ENCODE measurements at places on chromosomes 3 and 15.

DNA sequence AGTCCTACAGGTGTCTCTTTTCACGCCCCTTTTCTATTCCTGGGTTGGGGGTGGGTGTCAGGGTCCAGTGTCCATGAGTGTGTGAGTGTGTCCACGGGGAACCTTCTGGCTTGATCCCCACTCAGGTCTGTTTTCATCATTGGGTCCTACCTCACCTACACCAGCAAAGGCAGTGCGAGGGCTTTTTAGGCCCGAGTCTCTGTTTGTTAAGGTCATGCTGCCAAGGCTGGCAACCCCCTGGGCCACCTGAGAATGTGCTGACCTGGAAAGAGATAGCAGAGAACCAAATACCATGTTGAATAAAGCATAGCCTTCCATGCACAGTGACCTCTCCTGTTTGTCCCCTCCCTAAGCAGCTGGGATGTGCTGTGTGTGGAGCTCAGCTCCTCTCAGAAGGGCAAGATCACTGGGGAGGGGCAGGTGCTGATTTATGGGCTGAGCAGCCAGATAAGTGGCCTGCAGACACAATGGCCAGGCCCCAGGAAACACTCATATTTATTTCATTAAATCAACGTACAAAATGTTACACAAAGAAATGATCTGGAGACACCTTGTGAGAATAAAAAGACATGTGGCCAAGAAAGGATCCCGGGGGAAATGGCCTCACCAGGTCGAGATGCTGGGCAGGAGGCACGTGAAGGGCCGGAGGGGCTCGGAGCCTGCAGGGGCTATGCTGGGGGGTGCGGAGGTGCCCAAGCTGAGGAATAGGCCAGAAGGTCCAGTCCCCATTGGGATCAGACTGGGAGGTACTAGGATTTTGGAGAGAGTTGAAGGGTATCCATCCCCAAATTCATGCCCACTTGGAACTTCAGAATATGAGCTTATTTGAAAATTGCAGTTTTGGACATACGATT, 36.1 kb downstream of the RAB6B start:
- DNase-seq = no peak

- DNase-seq = no peak
Measured at GRCh38 chr3:87973906-87974305, 84.9 kb downstream of the CGGBP1 start.

DNA sequence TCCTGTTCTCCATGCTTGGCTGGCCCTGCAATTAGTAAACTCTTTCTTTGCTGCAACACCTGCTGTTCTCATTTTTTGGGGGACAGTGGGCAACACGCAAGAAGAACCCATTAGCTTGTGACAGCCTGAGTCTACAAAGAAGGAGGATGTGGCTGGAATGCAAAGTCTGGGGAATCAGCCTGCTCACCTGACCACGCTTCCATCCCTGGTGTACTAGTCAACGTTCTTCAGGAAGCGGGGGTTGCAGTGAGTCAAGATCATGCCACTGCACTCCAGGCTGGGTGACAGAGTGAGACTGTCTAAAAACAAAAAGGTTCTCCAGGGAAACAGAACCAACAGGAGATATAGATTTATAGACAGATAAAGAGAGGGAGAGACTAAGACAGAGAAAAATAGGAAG, 27.7 kb upstream of the KBTBD12 start:
- peak; percentile 15 for DNase-seq

DNA sequence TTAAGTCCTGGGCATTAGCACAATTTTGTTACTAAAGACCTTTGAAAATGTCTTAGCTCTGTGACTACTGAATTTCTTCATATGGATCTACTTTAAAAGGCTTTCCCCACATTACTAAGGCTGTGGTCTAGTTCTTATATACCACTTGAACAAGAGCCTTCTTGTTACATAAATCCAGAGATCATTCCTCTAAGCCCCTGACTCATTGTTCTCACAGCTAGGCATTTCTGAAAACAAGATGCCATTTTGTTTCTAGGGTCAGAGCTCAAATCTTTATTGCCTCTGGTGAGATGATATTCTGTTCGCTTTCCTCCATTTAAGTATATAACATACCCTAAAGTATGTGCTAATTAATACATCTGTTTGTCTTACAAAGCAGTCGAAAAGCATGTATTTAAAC, 29.8 kb upstream of the LPP start:
- no peak for DNase-seq

GRCh38 chr3:107833043-107833442, 257.8 kb downstream of the CD47 start:
- DNase-seq = no peak

GRCh38 chr3:195129644-195130492, 141.1 kb downstream of the XXYLT1 start:
- DNase-seq = peak; percentile 34

DNA sequence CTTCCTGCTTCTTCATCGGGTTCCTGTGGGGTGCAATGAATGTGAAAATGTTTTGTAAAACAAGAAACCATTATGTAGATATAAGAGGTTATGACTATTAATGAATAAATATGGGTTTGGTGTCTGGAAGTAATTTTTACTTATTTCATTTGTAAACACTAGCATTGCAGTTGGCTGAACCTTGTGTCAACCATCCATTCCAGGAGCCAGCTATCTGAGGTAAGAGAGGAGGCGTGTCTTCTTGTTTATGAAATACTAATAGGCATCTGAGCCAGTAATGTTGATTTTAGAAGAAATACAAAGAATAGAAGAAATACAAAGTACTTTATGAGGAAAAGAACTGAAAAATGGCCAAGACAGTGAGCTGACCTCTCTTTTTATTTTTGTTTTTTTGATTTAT, 187.5 kb downstream of the LPP start:
- no peak for DNase-seq

GRCh38 chr3:146839727-146840375, 234.7 kb upstream of the PLSCR5 start:
- no peak for DNase-seq

DNA sequence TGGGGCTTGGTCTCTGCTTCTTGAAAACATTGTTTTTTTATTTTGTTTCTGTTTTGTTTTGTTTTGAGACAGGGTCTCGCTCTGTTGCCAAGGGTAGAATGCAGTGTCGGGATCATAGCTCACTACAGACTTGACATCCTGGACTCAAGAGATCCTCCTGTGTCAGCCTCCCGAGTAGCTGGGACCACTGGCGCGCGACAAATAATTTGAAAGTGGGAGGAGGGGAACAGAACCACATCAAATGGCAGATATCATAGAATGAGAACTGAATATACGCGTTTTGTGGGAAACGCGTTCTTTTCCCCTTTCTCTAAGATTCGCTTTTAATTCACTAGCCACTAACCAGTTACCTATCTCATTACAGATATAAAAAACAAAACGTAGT, 641 bp upstream of the VPS13C start:
- no peak for DNase-seq

DNA sequence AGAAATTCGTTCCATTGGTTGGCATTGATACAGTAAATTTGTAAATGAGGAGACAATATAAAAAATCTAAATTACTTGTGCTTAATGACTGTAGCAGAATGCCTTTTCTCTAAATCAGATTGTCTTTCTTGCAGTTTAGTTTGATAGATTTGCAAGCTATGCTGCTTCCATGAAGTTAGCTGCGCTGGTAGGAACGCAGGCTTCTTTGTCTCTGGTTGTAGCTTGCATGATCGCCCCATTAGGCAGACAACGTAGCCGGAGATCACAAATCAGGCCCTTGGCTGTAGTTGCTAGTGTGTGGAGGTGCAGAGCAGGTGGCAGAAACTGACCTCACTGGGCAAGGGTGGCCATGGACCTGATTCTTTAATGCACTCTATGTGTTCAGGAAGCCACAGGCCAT, 6.1 kb downstream of the ZIC1 start:
- no peak for DNase-seq

GRCh38 chr3:152471814-152472671, 203.3 kb downstream of the MBNL1 start:
- peak; percentile 15 for DNase-seq

GRCh38 chr3:185831195-185831594, 6.4 kb upstream of the IGF2BP2 start:
- DNase-seq = no peak

DNA sequence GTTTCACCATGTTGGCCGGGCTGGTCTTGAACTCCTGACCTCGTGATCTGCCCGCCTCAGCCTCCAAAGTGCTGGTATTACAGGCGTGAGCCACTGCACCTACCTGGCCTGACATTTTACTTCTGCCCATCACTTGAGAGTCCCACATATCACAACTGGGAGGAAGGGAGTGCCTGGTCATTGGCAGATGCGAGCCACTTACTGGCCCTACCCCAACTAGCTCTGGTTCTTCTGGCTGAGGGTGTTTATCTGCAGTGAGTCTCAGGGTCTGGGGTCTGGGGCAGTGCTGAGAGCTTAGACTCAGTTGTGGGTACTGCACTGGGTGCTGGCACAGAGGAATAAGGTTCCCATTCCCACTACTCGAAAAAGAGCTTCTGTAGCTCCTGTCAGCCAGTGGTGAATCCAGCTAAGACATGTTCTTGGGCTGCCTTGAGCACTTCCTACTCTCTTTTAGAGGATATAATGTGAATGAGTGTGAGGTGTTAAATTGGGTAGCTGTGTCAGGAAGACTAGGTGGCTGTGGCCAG, 30.2 kb downstream of the DAG1 start:
- no peak for DNase-seq

- DNase-seq = no peak
Measured at GRCh38 chr15:63232405-63232804, 43.0 kb downstream of the RAB8B start.

GRCh38 chr15:29244544-29244943, 25.1 kb downstream of the NSMCE3 start:
- no peak for DNase-seq

DNA sequence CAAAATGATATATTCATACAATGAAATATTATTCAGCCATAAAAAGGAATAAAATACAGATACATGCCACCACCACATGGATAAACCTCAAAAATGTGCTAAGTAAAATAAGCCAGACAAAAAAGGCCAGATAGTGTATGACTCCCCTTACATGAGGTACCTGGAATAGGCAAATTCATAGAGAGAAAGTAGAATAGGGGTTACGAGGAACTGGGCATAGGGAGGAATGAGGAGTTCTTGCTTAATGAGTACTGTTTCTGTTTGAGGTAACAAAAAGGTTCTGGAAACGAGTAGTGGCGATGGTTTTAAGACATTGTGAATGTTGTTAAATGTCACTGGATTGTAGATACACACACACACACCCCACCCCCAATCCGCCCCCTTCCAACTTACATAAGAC, 8.2 kb downstream of the RAF1 start:
- DNase-seq = no peak

DNA sequence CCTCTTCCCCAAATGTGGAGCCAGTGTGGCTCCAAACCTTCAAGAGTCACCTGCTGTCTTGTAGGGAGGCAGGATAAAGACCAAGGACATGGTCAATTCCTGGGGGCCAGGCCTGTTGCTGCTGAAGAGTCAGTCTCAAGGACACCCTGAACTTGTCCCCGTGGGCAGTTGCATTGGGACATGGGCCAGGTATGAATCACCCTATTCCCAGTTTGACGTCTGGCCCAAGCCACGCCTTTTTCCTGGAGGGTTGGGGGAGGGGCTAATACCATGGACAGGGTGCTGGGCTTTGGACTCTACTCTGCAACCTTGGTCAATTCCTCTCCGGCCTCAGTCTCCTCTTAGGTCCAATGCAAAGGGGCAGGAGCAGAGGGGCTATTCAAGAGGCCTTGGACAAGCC, 10.4 kb downstream of the ATP2B2 start:
- no peak for DNase-seq

DNA sequence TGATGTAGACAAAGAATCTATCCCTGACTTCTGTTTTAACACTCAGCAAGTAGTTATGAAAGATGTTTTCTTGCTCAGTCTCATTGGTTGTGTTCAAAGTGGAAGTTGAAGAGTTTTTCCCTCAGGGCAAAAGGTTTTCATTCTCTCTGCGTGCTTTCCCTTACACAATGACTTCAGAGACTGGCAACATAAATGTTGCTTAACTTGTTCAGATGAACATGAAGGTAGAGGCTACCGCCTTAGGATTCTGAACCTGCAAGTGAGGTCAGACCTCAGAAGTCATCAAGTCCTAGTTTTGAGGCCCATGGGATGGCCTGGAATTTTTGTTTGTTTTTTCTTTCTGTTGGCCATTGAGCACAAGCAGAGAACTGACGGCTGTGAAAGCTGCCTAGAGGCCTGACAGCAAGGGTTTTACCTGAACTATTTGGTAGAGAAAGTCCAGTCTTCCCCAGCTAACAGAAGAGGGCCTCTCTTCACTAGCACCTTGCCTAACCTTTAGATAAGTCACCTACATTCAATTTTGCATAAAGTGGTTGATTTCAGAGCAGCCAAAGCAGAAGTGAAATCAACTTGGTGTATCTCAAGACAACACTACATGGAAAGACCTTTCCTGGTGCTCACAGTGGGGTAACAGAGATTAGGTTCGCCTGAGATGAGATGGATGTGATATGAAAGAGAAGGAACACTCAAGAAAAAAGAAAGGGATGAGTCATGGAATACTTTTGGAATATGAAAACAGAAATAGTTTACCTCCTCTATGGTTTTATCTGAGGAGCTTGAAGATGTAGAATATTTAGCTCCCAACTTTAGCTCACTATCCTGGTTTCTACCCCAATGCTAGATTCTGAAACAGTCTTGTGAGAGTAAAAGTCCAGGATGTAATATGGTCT, 53.6 kb upstream of the AP4E1 start:
- DNase-seq = peak; percentile 96

GRCh38 chr3:156429125-156429524, 125.8 kb downstream of the SSR3 start:
- DNase-seq = peak; percentile 54

DNA sequence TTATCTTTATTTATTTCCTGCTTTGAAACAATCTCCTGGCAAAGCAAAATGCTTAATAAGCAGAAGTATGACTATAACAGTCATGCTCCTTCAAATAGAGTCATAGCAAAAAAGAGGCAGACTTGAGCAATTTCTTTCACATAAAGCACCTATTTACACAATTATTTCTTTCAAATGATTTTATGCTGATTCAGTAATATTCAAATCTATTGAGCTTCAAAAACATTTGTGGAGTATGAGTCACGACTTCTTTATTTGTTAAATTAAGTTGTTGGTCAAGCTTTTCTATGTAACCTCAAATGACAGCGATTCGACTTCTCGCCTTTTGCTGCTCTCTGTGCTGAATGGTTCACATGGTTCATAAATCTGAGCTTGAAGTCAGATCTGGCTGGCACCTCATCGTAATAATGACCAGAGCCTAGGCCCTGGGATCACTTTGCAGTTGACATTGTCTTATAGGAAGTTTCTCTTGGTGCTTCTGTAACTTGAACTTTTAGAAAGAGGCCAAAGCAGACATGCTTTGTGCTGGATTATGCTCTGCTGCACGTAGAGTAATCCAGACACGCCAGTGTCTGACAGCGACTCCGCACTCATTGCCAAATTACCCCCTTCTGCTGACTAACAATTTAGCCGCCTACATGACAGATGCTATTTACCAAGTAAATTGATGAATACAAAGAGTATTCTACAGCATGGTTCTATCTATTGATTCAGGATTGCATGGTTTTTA, 139.0 kb downstream of the MCTP2 start:
- no peak for DNase-seq

- DNase-seq = no peak
Measured at GRCh38 chr3:37014620-37015019, 21.3 kb downstream of the MLH1 start.

GRCh38 chr3:149333176-149333859, at the start of gene TM4SF18:
Gene TM4SF18, minus strand, starts transcription at chr3:149333636. Its CDS starts 254 bp downstream, at chr3:149333382.
- DNase-seq = no peak

- DNase-seq = no peak
Measured at GRCh38 chr3:86743233-86743632, 247.7 kb downstream of the VGLL3 start.

All from NCI-H226 (cell line).